ENCODE measurements at places on chromosomes 2 and 18. TPM values are rescaled to one million over a fixed set of nuclear protein-coding genes. Genes with fewer than 3 reads are reported as not detected.
A peak's percentile ranks its signal among the peaks of the same experiment; 100 is the strongest.

DNA sequence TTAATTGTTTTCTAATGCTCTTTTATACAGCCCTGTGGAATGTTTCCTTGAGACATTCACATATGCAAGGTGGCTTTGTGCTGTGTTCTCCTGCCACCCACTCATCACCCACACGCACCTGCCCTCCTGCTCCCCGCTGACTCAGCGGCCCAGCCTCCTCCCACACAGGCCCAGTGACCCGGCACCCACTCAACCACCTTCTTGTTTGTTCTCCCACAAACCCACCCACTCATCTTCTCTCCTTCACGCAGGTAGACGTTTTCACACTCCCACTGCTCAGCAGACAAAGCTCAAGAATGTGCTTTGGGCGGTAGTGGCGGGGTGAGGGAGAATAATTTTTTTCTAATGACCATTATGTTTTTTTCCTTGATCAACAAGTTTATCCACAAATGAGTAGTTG is 28.6 kb upstream of the NEMP2 start:
- DNase-seq: no peak

DNA sequence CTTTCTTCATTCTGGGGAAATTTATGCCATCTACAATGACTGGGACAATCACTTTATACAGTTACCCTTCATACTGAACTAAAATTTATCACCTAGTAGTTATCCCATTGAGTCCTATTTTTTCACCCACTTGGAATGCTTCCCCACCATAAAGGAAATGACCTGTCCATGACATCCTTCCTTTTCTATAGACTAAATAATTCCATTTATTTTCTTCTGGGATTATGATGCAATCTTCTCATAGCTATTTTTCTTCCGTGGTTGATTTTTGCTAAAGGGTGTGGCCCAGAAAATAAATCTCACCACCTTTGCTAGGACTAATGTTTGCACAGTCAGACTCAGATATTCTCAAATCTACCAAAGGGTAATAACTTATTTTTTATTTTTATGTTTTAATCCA is 186.1 kb upstream of the NRXN1 start:
- DNase-seq: no peak

- no peak for DNase-seq
These were observed 66.2 kb downstream of the ODC1 start for GRCh38 chr2:10381997-10382353.

- DNase-seq: no peak
These were observed 33.6 kb upstream of the LPIN1 start for GRCh38 chr2:11712866-11713265.

- DNase-seq: peak; percentile 6
These were observed 233.8 kb downstream of the ANKRD36B start for GRCh38 chr2:97355887-97356286.

DNA sequence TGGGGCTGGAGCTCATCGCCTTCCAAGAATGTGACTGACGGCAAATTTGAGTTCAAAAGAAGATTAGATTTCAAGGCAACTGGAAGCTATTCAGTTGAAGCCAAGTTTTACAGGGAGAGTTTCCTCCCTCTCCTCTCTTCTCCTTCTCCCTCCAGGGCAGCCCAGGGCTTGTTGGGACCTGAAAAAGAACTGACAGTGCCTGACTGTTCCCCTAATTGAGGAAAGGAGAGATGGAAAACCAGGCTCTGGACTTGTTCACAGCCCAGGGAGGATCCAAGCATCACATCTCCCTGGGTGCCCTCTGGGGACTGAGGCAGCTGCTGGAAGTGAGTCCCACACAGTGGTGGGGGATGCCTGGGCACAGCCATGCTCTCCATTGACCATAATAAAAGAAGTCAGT is 88.1 kb downstream of the THNSL2 start:
- peak; percentile 9 for DNase-seq

- no peak for DNase-seq
These were observed 112.9 kb upstream of the GYPC start for GRCh38 chr2:126543081-126543480.

DNA sequence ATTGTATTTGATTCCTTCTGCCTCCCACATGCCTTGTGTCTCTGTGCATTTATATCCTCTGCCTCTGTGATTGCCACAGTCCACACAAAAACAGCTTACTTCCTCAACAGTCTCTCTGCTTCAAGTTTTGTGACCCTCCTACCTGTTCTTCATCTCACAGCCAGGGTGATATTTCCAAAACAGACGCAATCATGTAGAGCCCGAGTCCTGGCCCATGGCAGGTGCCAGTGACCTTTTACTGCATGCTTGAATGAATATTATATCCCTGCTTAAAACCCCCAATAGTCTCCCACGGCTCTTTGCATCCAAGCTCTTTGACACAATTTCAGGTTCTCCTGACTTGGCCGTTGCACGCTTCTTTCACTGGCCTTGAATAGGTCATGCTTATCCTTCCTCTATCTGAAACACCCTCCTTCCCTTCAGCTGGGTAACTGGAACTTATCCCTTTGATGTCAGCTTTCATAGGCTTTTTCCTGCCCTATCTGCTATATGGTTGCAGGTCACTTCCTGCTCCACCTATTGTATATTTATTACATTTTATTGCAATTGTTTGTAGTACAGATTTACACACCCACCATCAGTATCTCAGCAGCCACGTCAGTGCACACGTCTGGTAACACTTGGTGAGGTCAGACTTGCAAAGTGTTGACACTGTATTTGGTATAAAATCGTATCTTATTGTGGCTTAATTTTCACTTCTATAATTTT is 29.7 kb upstream of the IL1B start:
- DNase-seq: no peak

- DNase-seq: no peak
These were observed 5.3 kb downstream of the ADCY3 start for GRCh38 chr2:24914713-24915112.

GRCh38 chr18:42509750-42510415 is 554.8 kb downstream of the PIK3C3 start:
- DNase-seq: no peak

- peak; percentile 54 for DNase-seq
These were observed 47.4 kb downstream of the VWA3B start for GRCh38 chr2:98134172-98135005.

- no peak for DNase-seq
These were observed 61.0 kb downstream of the KLHL14 start for GRCh38 chr18:32711862-32712261.

GRCh38 chr2:70304498-70304897 is 2.6 kb upstream of the FAM136A start:
- DNase-seq: no peak

DNA sequence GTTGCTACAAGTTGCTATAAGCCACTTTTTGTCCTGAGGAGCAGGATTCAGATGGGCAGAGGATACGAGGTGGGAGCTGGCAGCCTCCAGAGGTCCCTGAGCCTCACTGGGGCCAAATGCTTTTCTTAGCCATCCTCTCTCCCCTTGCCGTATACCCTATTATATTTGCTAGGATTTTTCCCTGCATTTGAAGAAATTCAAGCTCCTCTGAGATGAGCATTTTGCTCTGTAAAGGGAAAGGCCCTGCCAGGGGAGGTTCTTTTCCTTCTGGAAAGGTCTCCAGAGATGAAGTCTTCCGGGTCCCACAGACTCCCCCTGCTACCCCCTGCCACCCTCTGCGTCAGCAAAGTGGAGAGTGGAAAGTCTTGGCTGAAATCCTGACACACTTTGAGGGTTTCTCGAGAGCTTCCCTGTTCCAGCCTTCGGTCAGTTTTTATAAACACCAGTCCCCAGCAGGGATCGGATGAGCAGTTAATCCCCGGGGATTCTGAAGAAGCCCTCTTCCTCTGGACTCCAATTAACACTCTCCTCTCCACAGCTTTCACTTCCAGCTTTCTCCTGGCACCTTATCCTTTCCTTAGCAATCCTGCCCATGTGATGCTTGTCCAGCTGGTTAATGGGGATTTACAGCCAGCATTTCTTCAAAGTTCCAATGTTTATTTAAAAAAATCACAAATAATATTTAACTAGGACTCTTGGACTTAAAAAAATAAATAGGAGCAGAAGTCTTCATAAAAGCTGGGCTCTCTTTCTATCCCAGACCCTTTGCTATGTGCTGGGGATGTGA is 13.1 kb downstream of the CYRIA start:
- DNase-seq: no peak

GRCh38 chr2:67561457-67561965 is 164.4 kb downstream of the ETAA1 start:
- DNase-seq: no peak

DNA sequence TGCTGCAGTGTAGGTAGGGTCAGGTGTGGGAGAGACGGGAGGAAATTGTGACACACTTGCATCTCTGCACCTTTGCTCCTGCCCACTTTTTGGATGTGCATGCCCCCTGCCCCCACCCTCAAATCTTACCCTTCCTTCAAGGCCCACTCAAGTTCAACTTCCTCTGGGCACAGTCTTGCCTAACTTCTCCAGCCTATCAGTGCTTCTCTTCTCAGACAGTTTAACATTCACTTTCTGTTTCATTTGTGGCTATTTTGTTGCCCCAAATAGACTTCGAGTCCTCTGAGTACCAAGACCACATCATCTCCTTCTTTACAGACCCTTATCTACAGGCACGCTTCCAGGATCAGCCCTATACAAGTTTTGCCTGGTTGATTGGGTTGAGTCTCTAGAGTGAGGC is 2.7 kb downstream of the ST8SIA5 start:
- DNase-seq: no peak

GRCh38 chr2:66526180-66526579 is 91.3 kb downstream of the MEIS1 start:
- no peak for DNase-seq

GRCh38 chr2:10241641-10242430 is 60.9 kb upstream of the HPCAL1 start:
- DNase-seq: no peak

DNA sequence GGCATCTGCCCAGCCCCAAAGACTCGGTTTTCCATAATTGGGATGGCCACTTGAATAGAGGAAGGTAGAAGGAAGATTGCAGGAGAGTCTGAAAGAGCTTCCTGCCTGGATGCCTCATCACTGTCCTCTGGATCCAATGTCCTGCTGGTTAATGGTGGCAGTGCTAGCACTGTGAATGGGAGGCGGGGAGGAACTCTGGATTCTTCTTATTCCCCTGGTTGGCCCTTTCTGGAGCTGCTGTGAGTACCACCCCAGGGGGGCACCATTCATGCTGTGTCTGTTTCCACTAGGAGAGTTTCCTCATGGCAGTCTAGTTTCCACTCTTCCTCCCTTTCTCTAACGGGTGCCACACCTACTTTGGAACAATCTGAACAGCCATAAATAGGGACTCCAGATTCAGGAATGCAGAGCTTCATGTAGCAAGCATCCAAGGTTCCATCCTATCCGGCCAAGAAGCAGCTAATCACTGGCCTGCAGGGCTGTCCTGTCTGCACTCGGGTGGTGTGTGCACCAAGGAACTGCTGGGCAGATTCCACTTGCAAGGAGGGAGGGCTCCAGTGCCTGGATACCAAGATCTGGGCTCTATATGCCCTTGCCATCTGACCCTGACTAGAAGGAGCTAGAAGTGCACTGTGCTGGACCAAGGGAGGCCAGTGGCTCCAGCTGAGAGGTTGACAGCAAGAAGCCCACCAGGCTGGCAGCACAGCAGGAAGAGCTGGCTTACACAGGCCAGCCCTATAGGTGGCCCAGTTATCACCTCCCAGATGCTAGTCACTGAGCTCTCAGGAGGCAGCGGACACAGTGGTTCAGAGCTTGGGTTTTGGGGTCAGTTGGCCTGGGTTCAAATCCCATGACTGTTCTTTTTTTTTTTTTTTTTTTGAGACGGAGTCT is 4.6 kb upstream of the ATOH8 start:
- DNase-seq: no peak

GRCh38 chr2:160347269-160347863 is 146.2 kb downstream of the RBMS1 start:
- no peak for DNase-seq

DNA sequence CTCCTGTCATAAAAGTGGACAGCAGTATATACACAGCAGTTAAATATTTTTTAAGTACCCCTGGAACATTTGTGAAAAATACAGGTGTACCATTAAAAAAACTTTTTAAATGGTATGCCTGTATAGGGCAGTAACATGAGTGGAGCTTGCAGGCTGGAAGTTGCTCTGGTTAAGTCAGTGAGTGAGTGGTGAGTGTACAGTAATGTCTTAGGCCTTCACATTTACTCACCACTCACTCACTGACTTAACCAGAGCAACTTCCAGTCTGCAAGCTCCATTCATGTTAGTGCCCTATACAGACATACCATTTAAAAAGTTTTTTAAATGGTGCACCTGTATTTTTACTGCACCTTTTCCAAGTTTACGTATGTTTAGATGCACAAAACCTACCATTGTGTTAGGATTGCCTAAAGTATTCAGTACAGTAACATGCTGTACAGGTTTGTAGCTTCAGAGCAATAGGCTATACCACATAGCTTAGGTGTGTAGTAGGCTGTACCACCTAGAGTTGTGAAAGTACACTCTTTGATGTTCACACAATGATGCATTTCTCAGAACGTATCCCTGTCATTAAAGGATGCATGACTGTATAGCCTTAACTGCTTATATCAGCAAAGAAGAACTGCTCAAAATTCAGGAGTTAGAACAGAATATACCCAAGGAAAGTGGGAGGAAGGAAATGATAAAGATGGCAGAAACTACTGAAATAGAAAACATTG is 112.6 kb downstream of the EHBP1 start:
- no peak for DNase-seq

GRCh38 chr2:88554189-88554588 is 73.1 kb downstream of the EIF2AK3 start:
- DNase-seq: peak; percentile 52

DNA sequence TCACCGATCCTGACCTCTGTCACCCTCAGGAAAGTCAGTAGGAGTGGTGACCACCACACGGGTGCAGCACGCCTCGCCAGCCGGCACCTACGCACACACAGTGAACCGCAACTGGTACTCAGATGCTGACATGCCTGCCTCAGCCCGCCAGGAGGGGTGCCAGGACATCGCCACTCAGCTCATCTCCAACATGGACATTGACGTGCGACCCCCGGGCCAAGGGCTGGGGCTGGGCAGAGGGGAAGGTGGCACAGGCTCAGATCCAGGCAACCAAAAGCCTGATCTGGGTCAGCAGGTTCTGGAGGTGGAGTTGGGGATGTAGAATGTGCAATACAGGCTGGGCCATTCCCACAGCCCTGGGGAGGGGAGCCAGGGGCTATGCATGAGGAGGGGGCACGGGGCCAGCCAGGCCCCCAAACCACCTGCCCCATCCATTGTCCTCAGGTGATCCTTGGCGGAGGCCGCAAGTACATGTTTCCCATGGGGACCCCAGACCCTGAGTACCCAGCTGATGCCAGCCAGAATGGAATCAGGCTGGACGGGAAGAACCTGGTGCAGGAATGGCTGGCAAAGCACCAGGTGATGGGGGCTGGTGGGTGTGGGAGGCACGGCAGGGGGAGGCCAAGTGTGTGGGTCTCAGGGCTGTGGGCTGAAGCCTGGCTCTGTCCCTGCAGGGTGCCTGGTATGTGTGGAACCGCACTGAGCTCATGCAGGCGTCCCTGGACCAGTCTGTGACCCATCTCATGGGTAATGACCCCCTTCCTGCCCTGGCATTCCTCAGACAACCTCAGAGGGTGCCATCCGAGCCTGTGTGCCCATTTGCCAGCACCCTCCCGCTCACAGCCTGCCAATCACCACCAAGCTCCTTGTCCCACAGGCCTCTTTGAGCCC is 1.4 kb downstream of the ALPI start:
- no peak for DNase-seq

- no peak for DNase-seq
These were observed 325.5 kb downstream of the AGPS start for GRCh38 chr2:177717831-177718618.

GRCh38 chr2:45904946-45905631 is 253.6 kb downstream of the PRKCE start:
- DNase-seq: no peak

Gene ASB18
- not detected for total RNA-seq

Gene ATP6V1C2
- total RNA-seq: 0.11 TPM

Gene REG3A
- not detected for total RNA-seq

Gene MAB21L4
- not detected for total RNA-seq

Gene CMPK2
- 0.31 TPM for total RNA-seq

Gene HOXD3
- not detected for total RNA-seq

Gene SCYGR4
- total RNA-seq: not detected

Gene DYNAP
- total RNA-seq: not detected

Data from neural progenitor cell (in vitro differentiated cells).